MM.1S (cell line): ENCODE measurements at places on chromosomes 1 and 21.

GRCh38 chr1:15132965-15133364 is 20.6 kb upstream of the TMEM51 start:
- H3K4me1 ChIP-seq, result no peaks in the 10 kb centered on the region
- no peaks in the 10 kb centered on the region for H3K36me3 ChIP-seq

- H3K27me3 ChIP-seq, result no peaks in the 10 kb centered on the region
- DNase-seq, result no peak
- no peak overlapping the region for H3K4me3 ChIP-seq
- peaks cover 17% of the 10 kb centered on the region for H3K36me3 ChIP-seq
Measured at GRCh38 chr1:156795787-156796186, 20.9 kb downstream of the SH2D2A start.

DNA sequence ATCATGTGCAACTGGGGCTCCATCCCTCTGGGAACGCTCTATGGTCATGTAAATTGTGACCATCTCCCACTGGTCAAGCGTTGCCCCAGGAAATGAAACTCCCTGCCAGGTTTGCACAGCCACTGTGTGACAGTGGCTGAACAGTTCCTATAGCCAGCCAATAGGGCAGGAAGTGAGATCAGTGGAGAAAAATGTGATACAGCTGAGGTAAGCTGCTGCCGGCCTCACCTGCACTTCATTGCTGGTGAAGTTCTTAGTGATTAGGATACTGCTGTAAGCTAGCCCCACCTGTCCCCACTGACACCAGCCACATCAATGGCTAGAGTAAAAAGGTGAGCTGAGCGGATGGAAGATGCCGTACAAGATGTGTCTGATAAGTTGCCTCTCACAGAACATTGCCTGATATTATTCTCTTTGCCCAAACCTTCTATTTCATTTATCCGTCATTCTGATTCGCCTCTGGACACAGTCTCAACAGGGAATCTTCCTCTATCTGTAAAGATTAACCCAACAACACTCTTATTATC is 38.4 kb upstream of the CDC42BPA start:
- H3K4me3 ChIP-seq, result no peak overlapping the region
- DNase-seq, result peak; percentile 61
- H3K27me3 ChIP-seq, result no peaks in the 10 kb centered on the region
- H3K36me3 ChIP-seq, result no peaks in the 10 kb centered on the region

GRCh38 chr1:195761104-195761503 is 847.1 kb downstream of the KCNT2 start:
- H3K4me1 ChIP-seq, result no peaks in the 10 kb centered on the region
- H3K36me3 ChIP-seq, result no peaks in the 10 kb centered on the region
- no peaks in the 10 kb centered on the region for H3K27me3 ChIP-seq

GRCh38 chr1:201602413-201603265 is 63.7 kb downstream of the NAV1 start:
- no peak overlapping the region for H3K27ac ChIP-seq
- H3K27me3 ChIP-seq, result peaks cover 5% of the 10 kb centered on the region; the same call in 1 of the 2 replicates
- no peak overlapping the region for H3K4me3 ChIP-seq

- no peaks in the 10 kb centered on the region for H3K4me1 ChIP-seq
- H3K27ac ChIP-seq, result no peak overlapping the region
- no peak overlapping the region for H3K4me3 ChIP-seq
- no peaks in the 10 kb centered on the region for H3K27me3 ChIP-seq
- no peaks in the 10 kb centered on the region for H3K36me3 ChIP-seq
Measured at GRCh38 chr1:54249819-54250435, 50.0 kb downstream of the MRPL37 start.

DNA sequence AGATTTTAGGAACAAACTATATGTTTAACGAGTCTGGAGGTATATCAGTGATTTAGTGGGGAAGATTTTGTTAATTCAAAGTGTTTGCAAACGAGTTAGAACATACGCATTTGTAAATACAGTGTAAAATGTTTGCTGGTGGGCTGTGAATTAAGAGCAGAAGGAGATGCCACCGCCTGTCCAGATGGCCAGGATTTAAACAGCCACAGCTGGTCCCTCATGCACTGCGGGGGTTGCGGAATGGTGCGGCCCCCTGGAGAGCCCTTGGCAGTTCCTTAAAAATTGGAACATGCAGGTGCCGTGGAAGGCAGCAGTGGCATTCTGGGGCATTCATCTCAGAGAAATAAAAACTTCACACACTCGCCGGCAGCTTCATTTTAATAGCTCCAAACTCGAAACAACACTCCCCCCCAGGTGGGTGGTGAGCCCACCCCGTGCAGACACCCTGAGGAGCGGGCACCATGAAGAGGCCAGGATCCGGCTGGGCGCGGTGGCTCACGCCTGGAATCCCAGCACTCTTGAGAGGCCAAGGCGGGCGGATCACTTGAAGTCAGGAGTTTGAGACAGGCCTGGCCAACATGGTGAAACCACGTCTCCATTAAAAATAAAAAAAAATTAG is 3.5 kb upstream of the C1orf159 start:
- no peaks in the 10 kb centered on the region for H3K36me3 ChIP-seq
- H3K4me3 ChIP-seq, result no peak overlapping the region
- peaks cover 60% of the 10 kb centered on the region for H3K27me3 ChIP-seq
- H3K4me1 ChIP-seq, result no peaks in the 10 kb centered on the region
- no peak for DNase-seq

DNA sequence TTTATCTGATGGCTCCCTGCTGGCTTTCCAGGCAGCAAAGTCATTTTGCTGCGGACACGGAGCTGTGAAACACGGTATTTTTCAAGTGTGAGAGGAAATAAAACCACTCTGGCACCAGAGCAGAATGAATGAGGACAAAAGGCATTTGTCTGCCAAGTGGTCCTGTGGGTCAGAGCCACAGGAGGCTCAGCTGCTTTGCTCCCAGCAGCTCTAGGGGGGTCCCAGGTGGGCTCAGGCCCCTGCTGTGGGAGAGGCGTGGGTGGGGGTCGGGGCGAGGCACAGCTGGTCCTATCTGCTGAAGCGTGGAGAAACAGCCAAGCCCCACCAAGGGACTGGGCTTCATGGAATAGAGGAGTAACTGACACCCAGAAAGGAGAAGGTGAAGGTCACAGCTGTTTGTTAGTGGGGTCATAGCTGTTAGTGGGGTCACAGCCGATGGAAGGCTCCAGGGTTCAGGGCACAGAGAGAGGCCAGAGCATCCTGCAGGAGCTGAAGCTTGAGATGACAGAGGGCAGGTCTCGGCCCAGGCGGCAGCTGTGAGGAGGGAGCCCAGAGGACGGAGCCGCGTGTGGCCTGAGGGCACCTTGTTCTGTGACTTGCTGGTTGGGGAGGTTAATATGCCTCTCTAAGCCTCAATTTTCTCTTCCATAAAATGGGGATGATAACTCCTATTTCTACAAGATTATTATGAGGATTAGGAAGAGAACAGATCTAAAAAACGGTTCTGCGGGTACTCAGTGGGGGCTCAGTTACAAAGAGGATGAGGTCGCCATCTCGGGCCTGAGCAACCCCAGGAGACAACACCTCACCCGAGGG is 7.1 kb downstream of the KIF17 start:
- no peak for DNase-seq
- H3K36me3 ChIP-seq, result no peaks in the 10 kb centered on the region
- H3K4me3 ChIP-seq, result no peak overlapping the region
- no peak overlapping the region for H3K27ac ChIP-seq
- H3K4me1 ChIP-seq, result no peaks in the 10 kb centered on the region

- DNase-seq, result peak; percentile 16
- no peaks in the 10 kb centered on the region for H3K27me3 ChIP-seq
- no peak overlapping the region for H3K4me3 ChIP-seq
- H3K27ac ChIP-seq, result no peak overlapping the region
- H3K4me1 ChIP-seq, result no peaks in the 10 kb centered on the region
- no peaks in the 10 kb centered on the region for H3K36me3 ChIP-seq
Measured at GRCh38 chr1:183580281-183580682, 10.0 kb downstream of the NCF2 start.

GRCh38 chr1:64004451-64005025 is 198.9 kb upstream of the UBE2U start:
- no peak overlapping the region for H3K27ac ChIP-seq
- H3K27me3 ChIP-seq, result no peaks in the 10 kb centered on the region
- no peak overlapping the region for H3K4me3 ChIP-seq
- H3K4me1 ChIP-seq, result no peaks in the 10 kb centered on the region
- no peaks in the 10 kb centered on the region for H3K36me3 ChIP-seq

GRCh38 chr1:228905701-228906101 is 170.4 kb downstream of the RHOU start:
- no peak for DNase-seq
- H3K4me3 ChIP-seq, result no peak overlapping the region
- no peaks in the 10 kb centered on the region for H3K36me3 ChIP-seq
- no peak overlapping the region for H3K27ac ChIP-seq
- H3K27me3 ChIP-seq, result no peaks in the 10 kb centered on the region
- no peaks in the 10 kb centered on the region for H3K4me1 ChIP-seq

DNA sequence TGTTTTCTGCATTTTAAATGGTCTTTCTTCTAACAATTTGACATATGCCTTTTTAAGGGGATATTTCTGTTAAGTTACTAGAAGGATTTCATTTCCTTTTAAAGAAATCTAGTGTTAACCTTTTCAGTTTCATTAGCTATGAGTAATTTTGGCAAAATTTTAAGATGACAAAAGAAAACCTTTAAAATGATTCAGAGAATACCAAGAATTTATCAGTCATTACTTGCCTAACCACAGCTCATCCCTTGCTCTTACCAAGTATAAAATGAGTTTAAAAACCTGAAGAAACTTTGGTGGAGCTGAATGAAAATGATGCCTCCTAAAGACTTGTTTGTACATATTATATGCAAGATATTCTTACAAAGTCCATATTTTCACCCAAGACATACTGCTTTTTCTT is 101.7 kb downstream of the NEK7 start:
- H3K4me3 ChIP-seq, result no peak overlapping the region
- no peaks in the 10 kb centered on the region for H3K27me3 ChIP-seq
- no peak for DNase-seq
- H3K27ac ChIP-seq, result peak overlapping the region; percentile 3; the same call in 1 of the 2 replicates
- no peaks in the 10 kb centered on the region for H3K36me3 ChIP-seq

DNA sequence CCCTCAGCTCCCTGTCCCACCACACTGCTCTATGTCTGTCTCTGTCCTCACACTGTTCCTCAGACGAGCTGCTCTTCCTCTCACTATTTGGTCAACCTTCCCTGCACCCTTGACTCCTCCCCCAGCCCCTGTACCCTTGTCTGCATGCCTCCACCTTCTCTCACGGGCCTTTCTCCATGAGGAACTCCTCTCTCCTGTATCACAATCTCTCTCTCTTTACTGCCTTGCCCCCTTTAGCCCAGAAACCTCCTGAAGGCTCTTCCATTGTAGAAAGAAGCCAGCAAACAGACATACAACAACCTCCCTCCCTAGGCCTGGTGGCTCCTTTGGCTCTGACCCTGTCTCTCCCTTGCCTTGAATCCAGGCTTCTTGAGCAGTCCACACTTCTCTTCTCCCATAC is 251.6 kb upstream of the CSF3R start:
- no peak overlapping the region for H3K4me3 ChIP-seq
- H3K27ac ChIP-seq, result no peak overlapping the region
- H3K4me1 ChIP-seq, result no peaks in the 10 kb centered on the region
- no peak for DNase-seq

DNA sequence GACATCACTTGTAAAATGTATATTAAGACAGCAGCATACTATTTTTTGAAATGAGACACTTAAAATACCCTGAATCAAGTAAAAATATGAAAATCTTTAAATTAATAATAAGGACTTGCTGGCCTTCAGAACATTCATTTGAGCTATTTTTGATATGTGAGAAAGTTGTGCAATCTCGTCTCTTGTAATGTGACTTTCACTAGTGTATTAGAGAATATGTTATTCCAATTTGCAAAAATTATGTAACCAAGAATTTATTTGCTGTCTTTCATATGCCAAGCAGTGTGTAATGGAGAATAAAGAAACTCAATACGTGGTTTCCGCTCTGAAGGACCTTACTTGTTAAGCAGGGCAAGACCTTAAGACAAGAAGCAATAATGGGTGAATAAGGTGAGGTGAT is 375.0 kb upstream of the RUNX1 start:
- no peaks in the 10 kb centered on the region for H3K4me1 ChIP-seq
- H3K36me3 ChIP-seq, result no peaks in the 10 kb centered on the region
- H3K27ac ChIP-seq, result no peak overlapping the region
- H3K4me3 ChIP-seq, result no peak overlapping the region

GRCh38 chr1:44012941-44013609 is 18.2 kb downstream of the SLC6A9 start:
- no peak overlapping the region for H3K27ac ChIP-seq
- no peaks in the 10 kb centered on the region for H3K4me1 ChIP-seq
- H3K36me3 ChIP-seq, result no peaks in the 10 kb centered on the region
- H3K27me3 ChIP-seq, result no peaks in the 10 kb centered on the region

GRCh38 chr1:51960262-51960661 is 30.2 kb downstream of the RAB3B start:
- no peaks in the 10 kb centered on the region for H3K36me3 ChIP-seq
- H3K4me3 ChIP-seq, result no peak overlapping the region
- peak overlapping the region; percentile 3; the same call in 1 of the 2 replicates for H3K27ac ChIP-seq
- no peak for DNase-seq
- H3K27me3 ChIP-seq, result no peaks in the 10 kb centered on the region
